ENCODE measurements at places on chromosomes 11 and 22.

DNA sequence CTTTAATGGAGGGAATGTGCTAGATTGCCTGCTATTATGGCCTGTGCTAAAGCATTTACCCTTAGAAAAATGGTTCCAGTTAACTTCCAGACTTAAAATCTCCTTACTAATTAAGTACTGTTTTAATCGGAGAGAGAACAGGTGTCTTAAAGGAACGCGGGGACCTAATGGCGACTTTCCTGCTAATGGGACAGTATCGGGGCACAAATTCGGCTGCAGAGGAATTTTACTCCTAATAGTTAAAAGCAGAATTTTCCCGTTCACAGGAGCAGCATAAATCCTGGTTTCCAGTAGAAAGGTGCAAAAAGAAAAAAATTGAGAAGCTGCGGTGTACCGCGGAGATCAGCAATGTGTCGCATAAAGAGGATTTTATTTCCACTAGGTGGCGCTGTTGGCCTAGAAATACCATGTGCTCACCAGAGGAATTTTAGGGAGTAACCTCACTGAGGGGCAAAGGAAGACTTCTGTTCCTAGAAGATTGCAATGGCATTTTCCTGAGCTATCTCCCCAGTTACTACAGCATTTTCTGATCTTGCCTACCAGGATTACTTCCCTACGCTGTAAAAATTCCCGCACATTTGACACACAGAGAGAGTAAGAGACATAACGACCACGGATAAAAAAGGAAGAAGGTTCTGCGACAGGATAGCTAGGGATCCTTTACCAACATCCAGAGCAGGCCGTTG is 44.5 kb downstream of the ZNF280B start:
- peak; percentile 35 for DNase-seq

DNA sequence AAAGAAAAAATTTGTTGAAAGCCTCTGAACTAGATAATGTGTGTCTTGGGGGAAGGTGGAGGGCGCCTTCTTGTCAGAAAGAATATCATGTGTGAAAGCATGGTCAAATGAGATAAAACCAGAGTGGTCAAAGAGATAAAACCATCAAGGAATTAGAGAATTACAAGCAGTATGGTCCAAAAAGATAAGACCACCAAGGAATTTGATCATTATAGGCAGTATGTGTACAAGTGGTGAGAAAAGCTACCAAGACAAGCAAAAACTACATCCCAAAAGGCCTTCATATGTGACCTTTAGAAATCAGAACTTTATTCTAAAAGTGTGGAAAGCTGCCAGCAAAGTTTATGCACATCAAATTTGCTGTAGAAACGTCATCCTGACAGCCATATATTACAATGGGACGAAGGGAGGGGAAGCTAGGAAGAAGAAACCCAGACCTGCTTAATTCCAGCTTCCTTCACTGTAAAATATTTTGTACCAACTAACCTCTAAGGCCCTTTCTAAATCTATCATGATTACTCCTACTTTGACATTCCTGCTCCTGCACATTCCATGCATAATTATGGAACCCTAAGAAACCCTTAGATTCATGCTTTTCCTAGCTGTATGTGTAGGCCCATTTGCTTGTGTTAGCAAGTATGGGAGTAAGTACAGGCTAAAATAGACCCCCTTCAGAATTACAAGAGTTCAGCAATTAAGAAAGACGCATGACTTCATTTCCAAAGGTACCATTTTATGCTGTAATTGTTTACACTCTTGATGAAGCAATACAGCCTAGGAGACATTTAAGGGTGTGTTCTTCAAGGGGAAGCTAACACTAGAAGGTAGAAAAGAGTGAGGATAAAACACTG is 51.6 kb downstream of the LGR4 start:
- DNase-seq = no peak

GRCh38 chr11:115715251-115715770 is 211.1 kb upstream of the CADM1 start:
- DNase-seq = no peak

DNA sequence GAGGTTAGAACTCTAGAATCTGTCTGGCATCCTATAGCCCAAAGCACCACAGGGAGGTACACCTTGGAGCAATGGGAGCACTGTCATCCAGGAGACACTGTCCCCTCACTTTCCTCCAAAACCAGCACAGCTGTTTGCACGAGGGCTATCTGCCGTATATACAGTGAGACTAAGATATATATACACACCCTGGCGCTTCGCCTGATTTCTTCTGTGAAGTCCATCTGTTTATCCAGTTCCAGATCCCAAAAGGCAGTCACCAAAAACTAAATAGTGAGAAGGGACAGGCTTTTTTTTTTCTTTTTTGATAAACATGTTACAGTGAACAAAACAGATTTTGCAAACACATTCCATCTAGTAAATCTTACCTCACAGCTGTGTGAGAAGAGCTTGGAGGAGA is 68.5 kb downstream of the ARFGAP2 start:
- no peak for DNase-seq

GRCh38 chr11:3099178-3099577 is 42.0 kb upstream of the CARS1 start:
- no peak for DNase-seq
